SK-N-SH (cell line): ENCODE measurements at places on chromosomes 16 and 17. TPM values are rescaled to one million over a fixed set of nuclear protein-coding genes. Genes with fewer than 3 reads are reported as not detected.

- DNase-seq = peak; percentile 67
Measured at GRCh38 chr16:84144209-84144858, 643 bp downstream of the HSDL1 start.

- DNase-seq = peak; percentile 30
Measured at GRCh38 chr16:11797957-11798299, 870 bp upstream of the ZC3H7A start.

- DNase-seq = no peak
Measured at GRCh38 chr16:25210758-25211157, 6.0 kb upstream of the AQP8 start.

Gene BMERB1
- polyA plus RNA-seq = 33.9 and 41.4 TPM in 2 replicates

- no peak for DNase-seq
Measured at GRCh38 chr17:62049299-62049698, 15.8 kb downstream of the MED13 start.

DNA sequence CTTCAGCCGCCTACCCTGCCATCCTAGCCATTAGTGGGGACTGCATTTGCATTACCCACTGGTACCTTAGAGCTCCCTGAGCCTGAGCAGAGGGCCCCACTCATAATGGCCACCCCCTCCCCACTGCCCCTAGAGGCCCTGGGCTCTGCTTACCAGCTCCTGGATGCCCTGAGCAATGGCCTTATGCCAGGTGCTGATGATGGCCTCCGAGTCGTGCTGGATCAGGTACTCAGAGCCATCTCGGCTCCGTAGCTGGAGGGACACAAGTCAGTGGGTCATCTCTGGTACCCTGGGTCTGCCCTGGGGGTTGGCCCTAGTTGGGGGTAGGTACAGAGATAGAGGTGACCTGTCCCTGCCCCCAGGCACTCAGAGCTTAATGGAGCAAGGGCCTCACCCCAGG lies 34.9 kb downstream of the ARHGAP27 start:
- no peak for DNase-seq

Gene PRR35
- polyA plus RNA-seq = not detected in 2 replicates

GRCh38 chr16:69496376-69496775 lies 69.4 kb upstream of the NFAT5 start:
- DNase-seq = peak; percentile 44

DNA sequence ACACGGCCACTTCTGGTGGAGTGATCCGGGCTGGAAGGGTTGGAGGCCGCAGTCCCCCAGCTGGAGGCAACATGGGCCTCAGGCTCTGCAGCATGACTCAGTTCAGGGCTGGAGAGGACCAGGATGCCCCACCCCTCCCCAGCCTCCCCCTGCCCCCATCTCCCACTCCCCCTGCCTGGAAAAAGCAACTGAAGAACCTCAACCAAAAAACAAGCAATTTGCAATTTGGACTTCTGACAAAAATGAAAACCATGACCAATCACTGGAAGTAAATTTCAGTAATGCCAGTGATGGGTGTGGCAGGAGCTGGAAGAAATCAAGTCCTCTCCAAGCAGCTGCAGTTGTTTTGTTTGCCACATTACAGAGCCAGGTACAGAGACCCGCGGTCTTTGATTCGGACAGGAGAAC lies 6.6 kb upstream of the MIF4GD start:
- DNase-seq = no peak

DNA sequence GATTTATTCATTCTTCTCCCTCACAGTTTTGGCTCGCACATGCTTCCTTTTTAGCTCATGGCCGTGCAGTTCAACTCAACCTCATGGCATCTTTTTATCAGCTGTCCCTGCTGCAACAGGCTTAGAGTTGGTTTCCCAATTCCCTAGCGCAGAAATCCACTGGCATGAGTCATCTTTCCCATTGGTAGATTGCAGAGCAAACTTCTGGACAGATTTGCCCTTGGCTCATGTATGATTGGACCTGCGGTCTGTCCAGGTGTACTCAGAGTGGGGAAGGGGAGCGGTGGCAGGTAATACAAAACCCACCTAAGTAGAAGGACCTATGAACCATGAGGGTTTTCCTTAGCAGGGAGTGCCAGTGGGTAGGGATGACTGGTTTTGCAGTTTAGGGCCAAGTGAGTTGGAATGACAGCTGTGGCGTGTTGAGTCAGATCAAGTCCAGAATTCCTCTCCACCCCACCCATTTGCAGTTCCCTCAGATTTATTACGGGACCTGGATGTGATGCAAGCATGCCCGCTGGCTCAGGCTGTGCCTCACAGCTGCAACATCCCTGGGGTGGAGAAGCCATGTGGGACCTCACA lies 584.7 kb downstream of the WWOX start:
- no peak for DNase-seq

DNA sequence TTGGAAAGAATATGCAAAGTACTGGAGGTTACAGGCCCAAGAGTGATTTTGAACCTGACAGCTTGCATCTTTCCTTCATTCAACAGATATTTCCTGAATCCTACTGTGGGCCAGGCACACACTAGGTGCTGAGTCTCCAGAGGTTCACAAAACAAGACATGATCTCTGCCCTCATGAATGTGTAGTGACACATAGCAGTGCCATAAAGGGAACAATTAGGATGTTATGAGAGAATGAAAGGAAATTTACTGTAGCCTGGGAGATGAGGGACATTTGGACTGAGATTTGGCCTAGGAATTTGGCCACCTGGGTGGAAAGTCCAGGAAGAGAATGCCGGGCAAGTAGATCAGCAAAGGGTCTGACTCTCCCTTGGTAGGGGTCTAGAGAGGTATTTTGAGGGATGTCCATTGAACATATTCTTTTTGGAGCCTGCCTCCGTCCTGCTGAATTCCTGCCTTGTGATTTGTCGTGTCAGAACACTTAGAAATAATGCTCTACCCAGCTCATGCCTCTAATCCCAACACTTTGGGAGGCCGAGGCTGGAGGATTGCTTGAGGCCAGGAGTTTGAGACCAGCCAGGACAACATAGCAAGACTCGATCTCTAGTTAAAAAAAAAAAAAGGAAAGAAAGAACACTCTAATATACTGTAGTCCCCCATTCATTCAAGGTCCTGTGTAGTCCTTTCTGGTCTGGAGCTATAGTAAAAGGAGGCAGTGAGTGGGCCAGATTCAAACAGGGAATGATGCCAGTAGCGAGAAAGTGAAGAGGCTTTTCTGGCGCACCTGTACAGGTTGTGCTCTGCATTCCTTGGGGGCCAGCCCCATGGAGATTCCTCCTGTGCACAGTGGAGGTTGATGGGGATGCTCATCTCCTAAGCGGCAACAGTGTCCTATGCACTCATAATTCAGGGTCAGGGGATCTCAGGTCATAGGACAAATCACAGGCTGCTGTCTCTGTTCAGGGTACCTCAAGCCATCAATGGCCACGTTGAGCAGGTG lies 90.6 kb upstream of the CLEC18A start:
- no peak for DNase-seq

GRCh38 chr17:6981426-6981825 lies 14.4 kb upstream of the ALOX12 start:
- no peak for DNase-seq

Gene ZP2
- not detected in 2 replicates for polyA plus RNA-seq

GRCh38 chr17:80791758-80792284 lies 199.8 kb upstream of the CHMP6 start:
- DNase-seq = no peak

DNA sequence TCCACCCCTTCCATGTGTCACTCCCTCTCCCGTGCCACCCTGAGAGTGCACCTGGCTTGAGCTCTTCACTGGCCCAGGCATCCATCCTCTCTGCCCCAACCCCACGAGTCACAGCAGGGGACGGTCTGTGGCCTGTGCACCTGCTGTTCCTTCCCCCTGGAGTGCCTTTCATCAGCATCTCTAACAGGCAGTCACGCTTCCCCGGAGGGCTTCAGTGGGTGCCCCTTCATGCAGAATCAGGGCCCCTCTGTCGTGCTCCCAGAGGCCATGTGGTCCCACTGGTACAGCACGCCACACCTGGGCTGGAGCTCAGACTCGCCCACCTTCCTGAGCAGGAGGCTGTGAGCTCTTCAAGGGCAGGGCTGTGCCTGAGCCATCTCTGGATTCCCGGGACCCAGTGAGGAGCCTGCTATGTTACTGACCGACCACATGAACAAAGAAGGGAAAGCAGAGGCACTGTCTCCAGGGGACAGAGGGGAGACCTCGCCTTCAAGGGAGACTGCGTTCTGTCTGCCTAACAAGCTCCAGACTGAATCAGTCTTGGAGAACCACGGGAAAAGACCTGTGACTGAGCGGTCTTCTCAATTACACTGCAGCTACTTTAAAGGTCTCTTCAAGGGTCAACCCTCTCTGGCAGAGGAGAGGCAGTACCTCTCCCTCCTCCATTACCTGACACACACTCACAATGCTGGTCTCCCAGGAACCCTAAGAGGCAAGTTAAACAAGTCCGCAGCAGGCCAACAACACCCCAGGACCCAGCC lies 78.8 kb upstream of the DOC2B start:
- DNase-seq = no peak

Gene CRYBA1
- polyA plus RNA-seq = not detected in 2 replicates

- DNase-seq = no peak
Measured at GRCh38 chr17:47882695-47883588, 13.1 kb upstream of the SP2 start.

- DNase-seq = peak; percentile 81
Measured at GRCh38 chr17:48014595-48015111, 22.9 kb downstream of the COPZ2 start.

Gene ZNF205
- 7.6 and 9.7 TPM in 2 replicates for polyA plus RNA-seq
